ENCODE measurements at places on chromosomes 1 and 21.

GRCh38 chr1:170214117-170215032 lies 68.6 kb downstream of the NTMT2 start:
- H3K36me3 ChIP-seq, result no peaks in the 10 kb centered on the region
- DNase-seq, result no peak
- H3K27ac ChIP-seq, result no peak overlapping the region
- no peaks in the 10 kb centered on the region for H3K27me3 ChIP-seq

- no peaks in the 10 kb centered on the region for H3K4me1 ChIP-seq
- DNase-seq, result no peak
- H3K27me3 ChIP-seq, result no peaks in the 10 kb centered on the region
- peaks cover 13% of the 10 kb centered on the region for H3K36me3 ChIP-seq
- no peak overlapping the region for H3K27ac ChIP-seq
- no peak overlapping the region for H3K4me3 ChIP-seq
Measured at GRCh38 chr1:235714205-235714897, 64.8 kb upstream of the GNG4 start.

- no peak overlapping the region for H3K27ac ChIP-seq
- H3K4me3 ChIP-seq, result no peak overlapping the region
- H3K27me3 ChIP-seq, result no peaks in the 10 kb centered on the region
- H3K36me3 ChIP-seq, result no peaks in the 10 kb centered on the region
- no peaks in the 10 kb centered on the region for H3K4me1 ChIP-seq
Measured at GRCh38 chr1:81437213-81437612, 363.5 kb upstream of the ADGRL2 start.

GRCh38 chr1:205579711-205580110 lies 52.1 kb downstream of the ELK4 start:
- no peaks in the 10 kb centered on the region for H3K4me1 ChIP-seq
- H3K36me3 ChIP-seq, result no peaks in the 10 kb centered on the region
- no peaks in the 10 kb centered on the region for H3K27me3 ChIP-seq
- no peak overlapping the region for H3K4me3 ChIP-seq
- no peak for DNase-seq
- no peak overlapping the region for H3K27ac ChIP-seq

GRCh38 chr1:88892357-88892877 lies 1.1 kb upstream of the GTF2B start:
- H3K36me3 ChIP-seq, result no peaks in the 10 kb centered on the region
- H3K27ac ChIP-seq, result peak overlapping the region; percentile 92
- H3K27me3 ChIP-seq, result no peaks in the 10 kb centered on the region
- peaks cover 28% of the 10 kb centered on the region for H3K4me1 ChIP-seq

DNA sequence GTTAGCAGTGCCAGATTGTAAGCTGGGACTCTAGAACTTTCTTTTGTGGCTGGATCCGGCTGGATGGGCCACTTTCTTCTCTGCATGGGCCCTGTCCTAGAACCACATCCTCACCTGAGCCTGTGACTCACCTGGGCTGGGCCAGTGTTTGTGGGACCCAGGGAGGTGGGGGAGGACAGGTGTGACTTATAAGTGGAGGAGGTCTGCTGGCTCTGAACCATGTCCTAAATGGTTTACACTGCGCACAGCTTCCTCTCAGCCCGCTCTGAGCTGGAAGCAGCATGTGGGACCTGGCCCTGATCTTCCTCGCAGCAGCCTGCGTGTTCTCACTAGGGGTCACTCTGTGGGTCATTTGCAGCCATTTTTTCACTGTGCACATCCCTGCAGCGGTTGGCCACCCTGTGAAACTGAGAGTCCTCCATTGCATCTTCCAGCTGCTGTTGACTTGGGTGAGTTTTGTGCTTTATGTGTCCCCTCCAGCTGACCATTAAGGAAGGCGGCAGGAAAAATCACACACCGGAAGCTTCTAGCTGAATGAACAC lies at the start of gene AADACL3:
TSS of gene AADACL3 (plus strand) at position 215 of the 542 bp plus-strand sequence. CDS start at position 282, 67 bp downstream.
- H3K4me3 ChIP-seq, result no peak within 1 kb of the TSS
- no peaks in the 10 kb centered on the region for H3K36me3 ChIP-seq
- H3K27me3 ChIP-seq, result no peaks in the 10 kb centered on the region
- H3K27ac ChIP-seq, result no peak within 1 kb of the TSS
- H3K4me1 ChIP-seq, result no peaks in the 10 kb centered on the region

DNA sequence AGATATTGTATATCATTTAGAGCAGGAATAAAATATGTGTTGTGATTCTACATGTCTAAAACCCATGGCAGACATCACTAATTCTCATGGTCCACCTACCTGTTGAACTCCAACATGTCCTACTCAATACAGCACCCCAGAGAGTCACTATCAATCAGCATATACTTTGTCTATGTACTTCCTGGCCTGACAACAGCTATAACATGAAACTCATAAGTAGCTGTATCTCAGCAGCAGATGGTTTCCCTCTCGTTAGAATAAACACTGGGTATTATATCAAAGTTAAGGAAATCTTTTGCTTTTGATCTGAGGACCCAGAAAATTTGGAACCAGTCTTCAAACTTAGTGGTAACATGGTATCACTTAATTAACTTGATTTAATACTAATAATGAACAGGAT lies 15.8 kb downstream of the ARPC5 start:
- no peaks in the 10 kb centered on the region for H3K4me1 ChIP-seq
- H3K27ac ChIP-seq, result no peak overlapping the region
- DNase-seq, result no peak
- H3K27me3 ChIP-seq, result no peaks in the 10 kb centered on the region
- peaks cover 2% of the 10 kb centered on the region for H3K36me3 ChIP-seq

DNA sequence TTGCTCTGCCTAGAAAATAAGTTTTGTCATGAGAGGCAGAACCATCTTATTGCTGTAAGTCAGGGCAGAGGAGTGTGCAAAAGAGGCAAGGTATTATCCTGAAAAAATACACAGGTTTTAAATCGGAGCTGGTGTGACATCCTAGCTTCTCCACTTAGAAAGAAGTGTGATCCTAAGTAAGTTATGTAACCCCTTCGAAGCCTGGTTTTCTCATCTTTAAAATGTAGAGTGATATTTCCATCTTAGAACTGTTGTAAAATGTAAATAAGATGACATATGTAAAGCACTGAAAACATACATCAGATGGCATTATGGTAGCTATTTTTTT lies 65.1 kb downstream of the IER5 start:
- no peak overlapping the region for H3K27ac ChIP-seq
- H3K4me3 ChIP-seq, result no peak overlapping the region
- H3K4me1 ChIP-seq, result no peaks in the 10 kb centered on the region
- H3K36me3 ChIP-seq, result no peaks in the 10 kb centered on the region
- DNase-seq, result no peak
- H3K27me3 ChIP-seq, result no peaks in the 10 kb centered on the region

DNA sequence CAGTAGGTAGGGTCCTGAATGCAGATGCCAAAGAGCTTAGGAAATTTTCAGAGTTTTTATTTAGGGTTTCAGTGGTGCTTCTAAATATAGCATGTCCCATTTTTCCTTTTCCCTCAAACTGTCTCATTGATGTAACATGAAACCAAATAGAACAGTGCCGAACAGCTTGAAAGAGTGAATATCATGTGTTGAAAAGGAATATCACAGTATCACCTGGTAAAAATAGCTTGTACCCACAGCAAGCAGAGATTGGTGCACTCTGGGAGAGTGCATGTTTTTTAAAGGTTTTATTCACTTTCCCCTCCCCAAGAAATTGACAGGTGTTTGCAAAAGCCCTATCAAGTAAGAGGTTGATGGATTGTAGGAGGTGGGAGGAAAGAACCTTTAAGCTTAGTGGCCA lies 41.9 kb upstream of the ELAVL4 start:
- no peak overlapping the region for H3K27ac ChIP-seq
- H3K4me3 ChIP-seq, result no peak overlapping the region
- DNase-seq, result no peak
- H3K36me3 ChIP-seq, result no peaks in the 10 kb centered on the region

GRCh38 chr1:17046334-17046657 lies 7.5 kb downstream of the SDHB start:
- no peak for DNase-seq
- no peak overlapping the region for H3K4me3 ChIP-seq
- no peaks in the 10 kb centered on the region for H3K27me3 ChIP-seq

DNA sequence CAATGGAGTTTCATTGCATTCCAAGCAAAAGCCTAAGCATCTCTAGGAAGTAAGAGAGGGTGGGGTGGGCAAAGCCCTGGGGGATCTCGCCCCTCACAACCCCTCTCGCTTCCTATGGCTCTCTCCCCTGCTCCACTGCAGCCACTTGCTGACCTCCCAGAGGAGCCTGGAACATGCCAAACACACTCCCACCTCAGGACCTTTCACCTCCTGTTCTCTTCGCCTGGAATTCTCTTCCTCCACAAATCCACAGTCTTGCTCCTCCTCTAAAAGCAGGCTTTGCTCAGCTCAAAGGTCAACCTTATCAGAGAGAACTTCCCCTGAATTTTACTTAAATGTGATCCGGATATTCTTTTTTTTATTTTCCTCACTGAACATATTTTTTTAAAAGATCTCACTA lies 20.9 kb upstream of the SRRM1 start:
- H3K27ac ChIP-seq, result no peak overlapping the region
- H3K27me3 ChIP-seq, result no peaks in the 10 kb centered on the region
- H3K4me3 ChIP-seq, result no peak overlapping the region
- H3K36me3 ChIP-seq, result no peaks in the 10 kb centered on the region

DNA sequence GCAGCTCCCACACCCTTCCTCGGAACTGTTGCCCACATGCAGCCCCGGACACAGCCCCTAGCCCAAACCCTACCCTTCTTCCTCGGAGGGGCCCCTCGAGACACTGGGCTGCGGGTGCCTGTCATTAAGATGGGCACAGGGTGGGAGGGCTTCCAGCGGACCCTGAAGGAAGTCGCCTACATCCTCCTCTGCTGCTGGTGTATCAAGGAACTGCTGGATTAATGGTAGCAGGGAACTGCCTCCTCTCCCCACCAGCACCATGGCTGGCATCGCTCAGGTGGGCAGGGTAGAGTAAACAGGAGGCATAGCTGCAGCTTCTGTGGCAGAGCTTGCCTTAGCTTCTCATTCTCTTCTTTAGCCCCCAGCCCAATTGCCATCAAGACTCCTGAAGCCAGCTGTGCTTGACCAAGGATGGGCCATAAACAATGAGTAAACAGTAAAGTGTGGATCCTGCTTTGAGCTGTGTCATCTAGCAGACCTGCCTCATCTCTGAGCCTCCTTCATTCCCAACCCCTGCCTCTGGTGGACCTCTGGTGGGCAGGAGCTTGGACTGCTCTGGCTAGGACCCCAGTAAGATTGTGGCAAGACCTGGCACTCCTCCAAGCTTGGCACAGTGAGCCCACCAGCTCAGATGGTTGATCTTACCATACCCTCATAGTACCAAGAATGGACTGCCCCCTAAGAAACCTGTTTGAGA lies at the start of gene LENEP:
TSS of gene LENEP (plus strand) at position 15 of the 697 bp plus-strand sequence. CDS start at position 37, 22 bp downstream.
- no peaks in the 10 kb centered on the region for H3K27me3 ChIP-seq
- peaks cover 9% of the 10 kb centered on the region for H3K4me1 ChIP-seq
- DNase-seq, result no peak
- H3K4me3 ChIP-seq, result no peak within 1 kb of the TSS
- peaks cover 7% of the 10 kb centered on the region for H3K36me3 ChIP-seq

DNA sequence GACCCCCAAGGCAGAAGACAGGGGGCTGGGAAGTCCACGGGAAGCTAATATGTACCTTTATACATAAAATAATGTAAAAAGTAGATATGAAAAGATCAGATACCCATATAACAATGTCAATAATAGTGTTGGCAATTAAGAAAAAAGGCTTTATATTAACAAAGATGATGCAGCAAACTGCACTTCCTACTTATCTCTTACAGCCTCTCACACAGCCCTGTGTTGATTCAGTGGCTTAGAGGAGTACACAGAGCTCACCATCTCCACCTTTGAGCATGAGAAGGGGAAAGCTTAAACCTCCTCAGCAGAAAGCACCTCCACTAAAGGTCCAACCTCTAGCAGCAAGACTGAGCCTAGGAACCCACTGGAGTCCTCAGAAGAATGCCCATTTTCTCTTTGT lies 7.2 kb upstream of the VSIG8 start:
- DNase-seq, result no peak
- H3K27me3 ChIP-seq, result no peaks in the 10 kb centered on the region
- H3K36me3 ChIP-seq, result no peaks in the 10 kb centered on the region
- no peak overlapping the region for H3K4me3 ChIP-seq
- H3K27ac ChIP-seq, result no peak overlapping the region

DNA sequence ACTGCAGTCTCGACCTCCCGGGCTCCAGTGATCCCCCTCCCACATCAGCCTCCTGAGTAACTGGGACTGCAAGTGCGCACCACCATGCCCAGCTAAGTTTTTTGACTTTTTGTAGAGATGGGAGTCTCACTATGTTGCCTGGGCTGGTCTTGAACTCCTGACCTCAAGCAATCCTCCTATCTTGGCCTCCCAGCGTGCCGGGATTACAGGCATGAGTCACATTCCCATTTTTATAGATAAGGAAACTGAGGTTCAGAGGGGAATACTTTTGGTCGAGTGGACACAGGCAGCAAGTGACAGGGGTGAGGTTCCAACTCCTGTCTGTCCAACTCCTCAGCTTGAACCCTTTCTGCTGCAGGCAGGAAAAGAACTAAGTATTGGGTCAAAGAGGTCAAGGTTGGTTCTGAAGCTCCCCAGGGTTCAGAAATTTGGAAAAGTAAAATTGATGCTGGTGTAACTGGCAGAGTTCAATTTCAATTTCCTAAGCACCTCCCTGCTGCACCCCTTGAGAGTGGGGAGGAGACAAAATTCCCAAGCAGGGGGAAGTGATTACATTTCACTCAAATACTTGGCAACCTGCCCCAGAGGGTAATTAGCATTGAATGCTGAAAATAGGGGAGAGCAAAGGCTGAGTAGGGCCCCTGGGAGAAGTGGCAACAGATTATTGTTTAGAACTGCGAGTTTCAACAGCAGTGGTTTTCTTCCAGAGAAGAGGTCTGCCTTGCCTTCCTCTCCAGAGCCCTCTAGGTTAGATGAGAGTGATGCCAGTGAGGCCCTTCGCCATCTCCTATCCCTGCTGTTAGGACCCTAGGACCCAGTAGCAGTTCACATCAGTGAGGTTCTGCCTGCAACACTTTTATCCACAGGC lies 17.5 kb upstream of the ALPL start:
- H3K4me3 ChIP-seq, result no peak overlapping the region
- H3K36me3 ChIP-seq, result no peaks in the 10 kb centered on the region
- H3K27me3 ChIP-seq, result no peaks in the 10 kb centered on the region

GRCh38 chr1:115640384-115640783 lies 1.4 kb upstream of the VANGL1 start:
- H3K36me3 ChIP-seq, result no peaks in the 10 kb centered on the region
- no peak for DNase-seq
- no peaks in the 10 kb centered on the region for H3K27me3 ChIP-seq
- no peak overlapping the region for H3K4me3 ChIP-seq
- no peak overlapping the region for H3K27ac ChIP-seq
- peaks cover 6% of the 10 kb centered on the region for H3K4me1 ChIP-seq

DNA sequence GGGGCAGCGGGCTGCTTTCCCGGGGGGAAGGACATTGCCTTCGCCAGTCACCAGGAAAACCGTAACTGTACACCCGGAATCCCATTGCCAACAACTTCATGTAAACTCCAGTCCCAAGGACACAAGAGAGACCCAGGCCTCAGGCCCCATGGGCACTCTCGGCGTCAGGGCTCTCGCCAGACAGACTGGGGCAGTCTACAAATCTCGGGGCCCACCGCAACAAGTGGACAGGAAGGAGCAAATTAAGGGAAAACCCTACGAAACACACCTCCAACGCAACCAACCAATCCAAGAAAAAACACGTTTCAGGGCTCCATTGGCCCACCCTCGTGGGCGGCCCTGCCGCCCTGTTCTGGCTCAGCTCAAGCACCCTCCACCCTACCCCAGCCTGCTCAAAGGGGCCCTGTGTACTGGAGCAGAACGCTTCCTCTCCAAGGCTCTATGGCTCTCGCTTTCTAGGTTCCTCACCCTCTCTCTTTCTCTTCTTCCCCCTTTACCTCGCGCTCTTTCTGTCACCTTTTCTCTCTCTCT lies 4.6 kb upstream of the ZNF678 start:
- peak; percentile 71 for DNase-seq
- peaks cover 3% of the 10 kb centered on the region for H3K27me3 ChIP-seq
- no peak overlapping the region for H3K27ac ChIP-seq
- no peaks in the 10 kb centered on the region for H3K36me3 ChIP-seq
- H3K4me3 ChIP-seq, result no peak overlapping the region
- H3K4me1 ChIP-seq, result no peaks in the 10 kb centered on the region

Data from liver (tissue), 10 donors.